ENCODE measurements at places on chromosomes 6 and 20. TPM values are rescaled to one million over a fixed set of nuclear protein-coding genes. Genes with fewer than 3 reads are reported as not detected.

The SYTL3 gene
- 1.5 TPM for total RNA-seq

- DNase-seq: no peak
Measured at GRCh38 chr6:75819776-75820487, 70.9 kb downstream of the MYO6 start.

DNA sequence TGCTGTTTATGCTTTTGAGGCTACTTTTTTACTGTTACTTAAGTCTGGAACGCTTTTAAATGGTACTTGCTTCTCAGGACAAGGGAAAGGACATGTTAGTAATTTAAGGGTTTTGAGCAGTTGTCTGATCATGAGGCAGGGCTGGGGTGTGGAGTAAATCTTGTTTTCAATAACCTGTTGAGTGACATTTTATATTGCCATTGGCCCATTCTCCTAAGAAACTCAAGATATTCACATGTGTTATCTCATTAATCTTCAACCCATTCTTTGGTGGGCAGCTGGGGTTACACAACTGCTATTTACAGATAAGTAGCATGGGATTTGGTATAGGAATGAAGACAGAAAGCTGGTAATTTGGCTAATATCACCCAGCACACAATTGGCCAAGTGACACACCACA, 44.6 kb upstream of the IL17A start:
- no peak for DNase-seq

- DNase-seq: peak; percentile 76
Measured at GRCh38 chr20:17594443-17594842, 24.6 kb downstream of the DSTN start.

The TMC2 gene
- not detected for total RNA-seq

DNA sequence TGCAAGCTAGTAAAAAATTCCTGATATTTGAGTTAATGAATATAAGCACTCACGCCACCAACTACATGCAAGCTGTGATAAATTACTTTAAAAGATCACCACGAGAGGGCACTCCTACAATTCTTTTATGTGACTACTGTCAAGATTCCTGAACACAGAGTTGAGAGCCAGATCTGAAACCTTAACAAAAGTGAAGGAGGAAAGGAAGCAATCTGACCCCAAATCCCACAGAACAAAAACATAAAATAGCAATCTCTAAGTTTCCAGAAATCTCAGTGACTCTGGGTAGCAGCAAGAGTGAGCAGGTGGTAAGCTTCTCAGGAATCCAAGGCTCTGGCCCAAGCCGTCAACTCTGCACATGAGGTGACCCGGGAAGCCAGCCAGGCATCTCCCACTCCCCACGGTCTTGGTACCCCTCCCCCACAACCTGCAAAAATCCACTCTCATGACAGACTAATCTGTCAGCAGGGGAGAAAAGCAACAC, 55.1 kb downstream of the STAU1 start:
- DNase-seq: peak; percentile 82

The EFCAB8 gene
- 1.4 TPM for total RNA-seq

GRCh38 chr6:156427345-156427744, 349.8 kb upstream of the ARID1B start:
- DNase-seq: peak; percentile 73

DNA sequence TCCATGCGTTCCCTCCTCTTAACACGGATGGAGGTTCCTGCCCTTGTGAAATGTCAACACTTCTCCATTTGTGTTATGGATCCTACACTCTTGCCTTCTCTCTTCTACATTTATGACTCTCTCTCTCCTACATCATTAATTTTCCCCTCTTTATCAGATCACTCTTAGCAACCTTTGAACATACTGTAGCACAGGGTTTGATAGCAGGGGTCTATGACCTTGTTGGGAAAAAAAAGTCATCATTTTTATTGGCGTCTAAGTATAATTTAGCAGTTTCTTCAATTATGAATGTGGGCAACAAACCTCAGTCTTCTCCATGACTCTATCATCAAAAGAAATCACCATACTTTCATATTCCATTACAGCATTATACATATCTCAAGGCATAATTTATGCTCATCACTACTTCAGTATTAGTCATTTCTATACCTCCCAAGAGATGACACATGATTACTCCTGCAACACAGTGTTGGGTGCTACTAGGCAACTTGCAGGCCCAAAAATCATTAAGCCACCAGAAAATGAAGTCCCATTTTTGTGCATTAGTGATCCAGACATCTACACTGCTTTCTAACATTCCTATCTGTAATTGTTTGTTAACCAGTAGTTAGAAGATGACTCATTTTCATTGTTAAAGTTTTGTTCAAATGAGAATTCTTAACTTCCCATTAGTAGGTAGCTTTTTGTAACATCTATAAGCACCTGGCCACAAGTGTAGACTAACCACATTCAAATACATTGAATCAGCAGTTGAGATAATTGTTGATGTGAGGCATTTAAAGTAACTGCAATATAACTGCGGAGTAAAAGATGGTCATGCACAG, 9.5 kb downstream of the CYP39A1 start:
- DNase-seq: no peak

The NRSN1 gene
- not detected for total RNA-seq

GRCh38 chr6:118917546-118918328, 17.2 kb downstream of the MCM9 start:
- no peak for DNase-seq

DNA sequence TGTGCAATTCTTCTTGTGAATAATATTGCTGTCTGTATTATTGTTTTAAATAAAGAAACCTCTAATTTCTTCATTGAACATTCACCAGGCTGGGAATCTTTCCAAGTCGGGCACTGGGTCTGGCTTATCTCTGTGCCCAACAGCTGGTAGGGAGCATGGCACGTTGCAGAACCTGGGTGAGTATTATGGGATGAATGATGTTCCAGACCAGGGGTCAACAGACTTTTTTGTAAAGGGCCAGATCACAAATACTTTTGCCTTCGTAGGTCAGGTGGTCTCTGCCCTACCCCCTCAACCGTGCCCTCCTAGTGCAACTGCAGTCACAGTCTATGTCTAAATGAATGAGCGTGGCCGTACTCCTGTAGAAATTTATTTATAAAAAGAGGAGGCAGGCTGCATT, 81.6 kb upstream of the FOXQ1 start:
- DNase-seq: no peak

- no peak for DNase-seq
Measured at GRCh38 chr20:57317316-57317788, 12.3 kb upstream of the SPO11 start.

DNA sequence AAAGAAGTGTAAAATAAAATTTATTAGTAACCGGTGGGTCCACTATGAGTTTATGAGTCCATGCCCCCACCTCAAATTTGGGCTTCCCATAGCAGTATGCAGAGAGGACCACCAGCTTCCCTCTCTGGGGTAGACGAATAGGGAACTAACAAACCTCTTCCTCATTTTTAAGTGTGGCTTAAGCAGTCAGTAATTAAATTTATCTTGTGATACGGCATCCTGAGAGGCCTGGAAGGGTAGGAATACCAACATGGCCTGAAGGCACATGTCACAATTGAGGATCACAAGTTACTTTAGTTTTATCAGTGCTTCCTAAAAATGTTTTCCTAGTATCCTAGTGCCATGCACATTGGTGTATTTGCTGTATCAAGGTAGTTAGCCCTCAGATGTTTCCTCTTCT, 239.9 kb downstream of the HIVEP2 start:
- DNase-seq: no peak

GRCh38 chr20:44154521-44155001, 32.4 kb downstream of the JPH2 start:
- peak; percentile 92 for DNase-seq

DNA sequence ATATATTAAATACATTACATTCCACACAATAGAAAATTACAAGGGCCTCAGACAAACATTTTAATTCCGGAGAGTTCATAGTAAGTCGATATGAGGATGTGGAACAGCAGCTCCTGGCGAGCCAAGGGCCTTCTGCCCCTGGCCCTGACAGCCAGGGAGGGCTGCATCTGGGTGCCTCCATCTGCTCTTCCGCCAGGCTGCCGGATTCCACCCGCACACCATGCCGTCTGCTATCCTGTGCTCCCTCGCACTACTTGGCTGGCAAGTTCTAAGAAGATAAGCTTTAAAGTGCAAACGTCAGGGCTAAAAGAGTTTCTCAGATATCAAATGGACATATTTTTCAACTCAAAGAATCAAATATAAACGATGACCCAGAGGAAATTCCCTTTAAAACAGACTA, 656.3 kb upstream of the NOX3 start:
- DNase-seq: no peak

DNA sequence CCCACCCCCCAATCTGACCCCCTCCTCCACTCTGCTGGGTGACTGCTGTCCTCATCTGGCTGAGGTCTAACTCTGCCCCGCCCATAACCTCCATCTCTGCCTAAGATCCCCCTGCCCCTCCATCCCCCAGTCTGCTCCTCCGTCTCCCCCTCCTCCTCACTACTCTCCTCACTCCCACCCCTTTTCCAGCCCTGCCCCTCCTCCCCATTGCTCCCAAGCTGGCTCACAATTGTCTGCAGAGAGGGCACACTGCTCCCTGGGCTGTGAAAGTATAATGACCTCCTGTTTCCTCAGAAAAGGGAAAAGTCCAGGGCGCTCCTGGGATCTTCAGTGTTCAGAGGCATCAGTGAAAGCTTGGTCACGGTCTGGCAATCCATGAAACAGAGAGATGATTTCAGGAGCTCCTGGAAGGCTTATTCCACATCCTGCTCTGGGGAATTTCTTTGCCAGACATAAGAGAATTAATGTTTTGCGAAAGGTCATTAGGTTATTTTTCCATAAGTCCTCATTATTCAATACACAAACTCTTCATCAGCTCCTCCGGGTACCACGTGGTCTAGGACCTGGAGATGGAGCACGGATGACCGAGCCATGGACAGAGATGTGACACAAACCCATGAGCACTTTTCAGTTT, 21.5 kb downstream of the CST5 start:
- no peak for DNase-seq

DNA sequence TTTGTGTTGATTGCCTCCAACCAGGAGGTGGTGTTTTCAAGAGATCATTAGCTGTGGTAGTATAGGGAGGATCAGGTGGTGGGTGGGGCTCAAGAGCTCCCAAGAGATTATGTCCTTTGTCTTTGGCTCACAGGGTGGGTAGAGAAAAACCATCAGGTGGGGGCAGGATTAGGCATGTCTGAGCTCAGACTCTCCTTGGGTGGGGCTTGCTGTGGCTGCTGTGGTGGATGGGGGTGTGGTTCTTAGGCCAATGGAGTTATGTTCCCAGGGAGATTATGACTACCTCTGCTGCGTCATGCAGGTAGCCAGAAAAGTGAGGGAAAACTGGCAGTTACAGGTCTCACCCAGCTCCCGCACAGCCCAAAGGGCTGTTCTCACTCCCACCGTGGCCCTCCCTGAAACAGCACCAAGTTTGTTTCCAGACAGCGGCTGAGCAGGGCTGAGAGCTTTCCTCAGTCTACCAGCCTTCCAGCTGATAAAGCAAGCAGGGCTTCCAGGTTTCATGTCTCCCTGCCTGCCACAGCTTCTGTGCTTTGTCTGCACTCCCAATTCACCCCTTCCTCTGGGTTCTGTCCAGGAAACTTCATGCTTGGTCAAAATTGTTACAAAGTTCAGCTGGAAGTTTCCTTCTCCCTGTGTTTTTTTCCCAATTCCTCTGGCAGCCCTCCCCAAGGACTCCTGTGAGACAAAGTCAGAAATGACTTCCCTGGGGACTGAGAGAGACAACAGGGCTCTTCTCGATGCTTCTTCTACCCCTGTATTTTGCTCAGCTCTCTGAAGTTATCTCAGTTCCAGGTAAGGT, 481.1 kb upstream of the MAN1A1 start:
- no peak for DNase-seq

DNA sequence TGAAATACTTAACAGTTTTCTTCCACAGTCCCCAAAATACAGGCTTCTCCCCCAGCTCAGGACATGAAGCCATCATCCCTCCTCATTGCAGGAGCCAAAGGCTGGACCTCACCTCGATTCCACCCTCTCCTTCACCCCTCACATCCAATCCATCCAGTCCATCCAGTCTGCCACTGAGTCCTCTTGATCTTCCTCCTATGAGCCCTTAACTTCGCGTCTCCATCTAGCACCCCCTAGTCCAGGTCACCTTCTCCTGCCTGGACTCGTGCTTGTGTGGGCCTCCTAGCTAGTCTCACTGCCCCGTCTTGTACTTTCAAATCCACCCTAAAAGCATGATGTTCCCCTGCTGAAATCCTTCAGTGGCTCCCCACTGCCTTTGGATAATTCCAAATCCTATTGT, 3.3 kb downstream of the TRIB3 start:
- DNase-seq: no peak

DNA sequence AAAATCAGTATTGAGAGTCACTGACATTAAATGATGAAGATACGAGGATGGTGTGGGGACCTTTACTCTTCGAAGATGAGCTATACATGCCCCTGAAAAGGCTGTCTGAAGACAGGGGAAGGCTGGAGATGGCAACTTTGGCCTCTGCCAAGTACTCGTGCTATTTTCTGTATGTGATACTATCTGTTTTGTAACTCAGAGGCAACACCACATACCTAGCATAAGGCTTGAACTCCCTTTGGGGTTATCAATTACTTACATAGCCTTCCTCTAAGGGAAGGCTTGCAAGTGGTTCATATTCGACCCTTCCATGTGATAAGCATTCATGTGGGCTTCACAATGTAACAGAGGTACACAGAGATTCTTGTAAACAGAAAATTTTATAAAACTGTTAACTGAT, 68.7 kb upstream of the FBXO30 start:
- no peak for DNase-seq
